ENCODE measurements at places on chromosomes 12 and 14. TPM values are rescaled to one million over a fixed set of nuclear protein-coding genes. Genes with fewer than 3 reads are reported as not detected.

DNA sequence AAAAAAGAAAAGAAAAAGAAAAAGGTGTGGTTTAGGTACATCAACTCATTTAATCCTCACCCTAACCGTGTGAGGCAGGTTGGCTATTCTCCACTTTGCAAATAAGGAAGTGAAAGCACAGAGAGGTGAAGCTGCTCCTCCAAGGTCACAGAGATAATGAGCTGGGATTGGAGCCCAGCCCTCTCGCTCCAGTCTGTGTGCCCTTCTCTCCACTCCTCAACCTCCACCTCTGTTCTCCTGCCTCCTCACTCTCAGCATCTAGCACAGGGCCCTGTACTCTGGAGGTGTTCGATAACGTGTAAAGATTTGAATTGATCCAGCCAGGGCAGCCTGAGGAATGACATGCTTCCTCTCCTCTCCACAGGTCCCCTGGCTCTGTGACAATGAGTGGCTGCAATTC lies 502.3 kb downstream of the TMEM132D start:
- DNase-seq = no peak

DNA sequence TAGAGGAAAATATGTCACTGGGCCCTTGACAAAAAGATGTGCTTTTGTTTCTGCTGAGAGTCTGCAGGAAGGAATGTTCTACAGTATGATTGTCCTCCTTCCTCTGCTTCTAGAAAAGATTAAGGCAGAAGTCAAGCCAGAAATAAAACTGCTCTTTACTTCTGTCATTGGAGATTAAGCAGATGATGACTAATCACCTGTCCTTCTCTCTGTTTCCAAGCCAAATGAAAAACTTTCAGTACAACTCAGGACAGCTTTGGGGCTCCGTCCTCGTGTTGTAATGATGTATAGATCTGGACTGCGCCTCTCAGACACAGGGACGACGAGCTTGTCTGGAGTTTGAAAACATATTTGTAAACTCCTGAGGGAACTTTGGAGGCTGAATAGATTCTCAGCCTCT lies 159.3 kb downstream of the DYRK2 start:
- no peak for DNase-seq

DNA sequence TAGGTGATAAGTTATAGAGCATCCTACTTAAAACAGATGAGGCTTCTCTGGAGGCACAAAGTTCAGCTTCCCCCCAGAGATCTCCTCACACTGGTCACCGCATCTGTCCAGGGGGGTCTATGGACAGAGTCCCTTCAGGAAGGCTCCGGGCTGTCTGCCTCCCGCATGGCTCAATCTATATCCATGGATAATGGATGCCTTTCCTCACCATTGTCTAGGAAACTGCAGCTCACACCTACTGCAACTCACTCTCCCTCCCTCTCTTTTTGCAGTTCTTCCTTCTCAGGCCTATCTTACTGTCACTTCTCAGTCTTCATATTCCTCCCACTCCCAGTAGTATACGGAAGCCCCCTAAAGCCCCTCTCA lies 100.6 kb upstream of the BCL2L14 start:
- no peak for DNase-seq

- DNase-seq = no peak
These were observed 132.8 kb downstream of the DIO2 start for GRCh38 chr14:80078501-80078900.

GRCh38 chr12:97520106-97520505 lies 57.5 kb downstream of the RMST start:
- no peak for DNase-seq

TSPAN19 gene
- total RNA-seq = 0.24 TPM

SIRT4 gene
- 0.42 TPM for total RNA-seq

APOF gene
- not detected for total RNA-seq

All from mammary epithelial cell (primary cell).